ENCODE measurements at places on chromosomes 6 and 20.

- DNase-seq, result no peak
These were observed 209.6 kb downstream of the TFAP2B start for GRCh38 chr6:51028276-51028675.

DNA sequence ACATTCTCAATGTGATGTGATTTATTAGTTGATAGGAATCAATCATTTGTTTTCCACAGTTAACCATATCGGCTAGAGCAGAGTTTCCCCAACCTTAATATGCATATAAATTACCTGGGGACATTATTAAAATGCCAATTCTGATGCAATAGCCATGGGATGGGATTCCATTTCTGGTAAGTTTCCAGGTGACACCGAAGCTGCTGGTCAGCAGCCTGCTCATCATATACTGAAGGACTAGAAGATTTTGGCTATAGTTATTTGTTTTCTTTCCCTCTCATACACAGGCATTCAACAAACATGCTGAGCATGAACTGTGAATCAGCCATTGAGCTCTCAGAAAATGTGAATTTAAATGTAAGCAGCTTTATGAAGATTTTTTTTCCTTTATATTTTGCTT lies 35.8 kb downstream of the FBXO5 start:
- no peak for DNase-seq

DNA sequence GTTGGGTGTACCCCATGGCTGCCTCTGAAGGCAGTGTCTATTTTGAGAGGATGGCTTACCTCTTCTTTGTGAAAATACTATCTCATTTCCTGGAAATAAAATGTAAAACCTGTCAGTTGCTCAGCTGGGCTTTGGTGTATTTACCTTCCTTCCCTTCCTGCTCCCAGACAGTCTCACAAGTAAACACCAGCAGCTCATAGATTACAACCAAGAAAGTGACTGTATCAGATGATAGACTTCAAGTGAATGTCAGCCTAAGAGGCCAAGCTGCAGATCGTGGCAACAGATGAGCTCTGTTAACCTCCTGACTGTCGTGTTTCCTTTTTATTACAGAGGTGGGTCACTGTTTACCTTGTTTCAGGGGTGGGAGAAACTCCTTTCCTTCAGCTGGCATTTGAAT lies 37.3 kb downstream of the RNF8 start:
- DNase-seq, result no peak

DNA sequence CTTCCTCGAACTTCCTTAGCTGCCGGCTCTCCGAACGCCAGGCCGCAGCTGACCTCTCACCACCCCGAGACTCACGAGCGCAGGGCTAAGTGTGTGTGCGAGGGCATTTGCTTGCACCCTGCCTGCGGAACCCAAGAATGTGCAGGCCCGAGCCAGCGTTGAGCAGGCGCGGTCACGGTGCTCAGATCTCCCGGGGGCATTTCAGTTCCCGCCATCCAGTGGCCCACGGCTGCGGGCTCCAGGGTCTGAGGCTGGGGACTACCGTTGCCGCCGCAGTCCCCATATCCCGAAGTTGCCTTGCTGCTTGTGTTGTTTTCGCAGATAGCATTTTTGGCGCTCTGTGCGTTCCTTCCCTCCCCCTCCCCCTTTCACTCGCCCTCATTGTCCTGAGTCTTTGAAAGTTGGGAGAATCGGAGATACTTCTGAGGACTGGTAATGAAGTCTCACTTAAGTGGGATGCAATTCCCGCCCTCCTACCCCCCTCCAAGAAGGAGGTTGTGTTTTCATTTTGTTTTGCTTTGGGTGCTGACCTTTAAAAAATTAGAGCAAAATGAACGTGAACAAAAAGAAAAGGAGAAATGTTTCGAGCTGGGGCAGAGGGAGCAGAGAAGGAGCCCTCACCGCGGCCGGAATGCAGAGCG lies 1.7 kb downstream of the NR2E1 start:
- no peak for DNase-seq

DNA sequence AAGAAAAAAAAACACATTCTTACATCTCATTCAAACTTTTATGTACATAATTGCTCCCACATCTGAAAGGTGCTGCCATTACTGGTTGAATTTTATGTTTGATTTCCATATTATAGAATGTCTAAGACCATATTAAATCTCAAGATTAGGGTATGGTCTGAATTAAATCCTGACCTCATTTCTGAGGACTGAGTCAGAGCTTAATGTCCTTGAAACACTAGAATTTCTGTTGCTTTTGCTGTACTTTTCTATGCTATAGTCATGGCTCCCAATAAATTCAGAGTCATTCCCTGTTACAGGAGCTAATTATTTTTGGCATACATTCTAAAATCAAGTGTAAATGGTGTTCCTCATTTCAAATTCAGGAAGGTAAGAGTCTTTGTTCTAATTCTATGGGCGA lies 285.3 kb upstream of the MANEA start:
- no peak for DNase-seq

DNA sequence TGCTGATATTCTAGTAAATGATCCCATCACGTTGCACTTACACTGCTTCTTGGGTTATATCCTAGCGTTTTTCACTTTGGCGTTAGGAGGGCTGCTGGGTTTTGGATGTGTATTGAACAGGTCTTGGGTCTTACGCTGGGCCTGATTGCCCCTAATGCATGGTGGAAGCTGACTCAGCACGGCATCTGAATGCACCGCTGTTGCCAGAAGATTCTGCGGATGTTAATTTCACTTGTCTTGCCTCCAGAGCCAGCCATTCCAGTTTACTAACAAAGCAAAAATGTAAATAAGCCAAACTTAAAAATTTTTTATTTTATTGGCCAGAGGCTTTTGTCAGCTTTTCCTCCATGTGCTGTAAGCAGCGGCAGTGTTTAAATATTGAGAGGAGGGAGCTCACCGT lies 233.5 kb downstream of the TMEM242 start:
- DNase-seq, result no peak

DNA sequence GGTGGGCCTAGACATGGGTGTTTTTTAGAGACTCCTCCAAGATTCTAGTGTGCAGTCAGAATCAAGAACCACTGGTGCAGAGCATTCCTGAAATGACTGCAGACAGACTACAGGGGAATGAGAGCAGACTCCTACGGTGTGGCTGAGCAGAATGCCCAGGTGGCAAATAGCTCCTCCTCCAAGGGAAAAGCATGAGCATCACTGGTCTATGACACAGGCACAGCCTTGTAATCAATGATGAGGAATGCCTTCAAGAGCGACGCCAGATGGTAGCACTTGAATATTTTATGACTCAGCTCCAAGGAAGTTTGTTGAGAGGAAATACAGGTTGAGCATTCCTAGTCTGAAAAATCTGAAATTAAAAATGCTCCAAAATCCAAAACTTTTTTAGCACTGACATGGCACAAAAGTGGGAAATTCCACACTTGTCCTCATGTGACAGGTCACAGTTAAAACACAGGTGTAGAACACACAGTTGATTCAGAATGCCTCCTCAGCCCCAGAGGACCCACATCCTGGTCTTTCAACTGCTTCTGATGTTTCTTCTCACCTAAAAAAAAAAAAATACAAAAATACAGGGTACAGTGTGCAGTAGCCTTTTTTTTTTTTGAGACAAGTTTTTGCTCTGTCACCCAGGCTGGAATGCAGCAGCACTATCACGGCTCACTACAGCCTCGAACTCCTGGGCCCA lies 10.6 kb upstream of the FAM8A1 start:
- DNase-seq, result no peak

GRCh38 chr6:7145885-7146828 lies 38.4 kb downstream of the RREB1 start:
- DNase-seq, result no peak

DNA sequence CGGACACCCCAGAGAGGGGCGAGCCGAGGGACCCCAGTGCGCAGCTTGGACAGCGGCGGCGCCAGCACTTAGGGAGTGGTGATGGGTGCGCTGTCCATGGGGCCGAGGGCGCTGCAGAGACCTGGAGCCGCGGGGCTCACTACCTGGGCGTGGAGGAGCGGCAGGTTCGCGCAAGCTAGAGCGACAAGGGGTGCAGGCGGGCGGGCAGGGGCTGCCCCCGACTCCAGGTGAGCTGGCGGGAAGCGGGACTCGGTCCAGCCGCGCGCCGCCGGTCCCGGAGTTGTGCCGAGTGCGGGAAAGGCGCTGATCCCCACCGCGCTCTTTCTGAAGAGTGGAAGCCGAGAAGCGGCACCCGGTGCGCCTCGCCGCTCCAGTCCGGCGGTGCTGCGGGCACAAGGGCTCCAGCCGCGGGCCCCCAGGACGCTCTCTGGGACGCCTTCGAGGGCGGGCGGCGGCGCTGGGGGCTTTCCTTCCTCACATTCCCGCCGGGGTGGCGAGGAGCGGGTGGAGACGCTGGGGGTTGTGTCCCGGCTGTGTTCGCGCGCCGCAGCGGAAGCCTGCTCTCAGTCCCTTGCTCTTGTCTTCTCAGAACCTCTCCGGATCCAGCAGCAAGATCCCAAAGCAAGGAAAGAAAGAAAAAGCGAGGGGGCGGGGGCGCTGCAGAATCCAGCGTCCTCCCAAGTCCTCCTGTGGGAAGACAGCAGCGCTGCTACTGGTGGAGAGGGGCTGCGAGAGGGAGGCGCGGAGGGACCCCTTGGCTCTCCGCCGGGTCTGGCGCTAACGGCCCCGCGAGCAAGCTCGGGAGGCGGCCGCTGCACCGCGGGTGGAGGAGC lies at the start of gene B3GAT2:
Gene B3GAT2 (minus strand): TSS at position 610 of the 833 bp plus-strand sequence. CDS start 631 bp downstream, outside the sequence.
- DNase-seq, result no peak

DNA sequence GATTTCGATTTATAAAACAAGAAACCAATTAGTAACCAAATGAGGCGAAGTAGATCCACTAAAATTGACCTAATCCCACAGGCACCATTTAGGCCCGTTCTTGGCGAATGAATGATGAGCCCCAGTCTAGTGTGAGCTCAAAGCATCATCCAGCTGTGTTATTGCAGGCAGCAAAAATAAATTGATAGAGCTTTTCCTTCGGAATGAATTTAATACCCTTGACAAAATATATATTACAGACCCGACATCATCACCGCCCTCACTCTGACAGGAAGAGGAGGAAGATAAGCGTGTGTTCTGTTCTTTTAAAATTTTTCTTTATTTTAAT lies 7.8 kb downstream of the SIM1 start:
- DNase-seq, result no peak

- DNase-seq, result no peak
These were observed 10.7 kb upstream of the DUSP22 start for GRCh38 chr6:281469-282103.

GRCh38 chr6:28580475-28580874 lies 54.8 kb downstream of the GPX5 start:
- DNase-seq, result no peak

GRCh38 chr20:562232-562897 lies 18.8 kb upstream of the CSNK2A1 start:
- DNase-seq, result no peak

Data from activated T-helper 1 cell treated with anti-CD3 and anti-CD28 coated beads, Interleukin-2, amount 50 U/mL, for 16 hours (primary cell).